ENCODE measurements at places on chromosomes 3 and 15.

GRCh38 chr3:119073258-119074001 lies 38.8 kb upstream of the IGSF11 start:
- no peak for DNase-seq

- no peak for DNase-seq
Observed at GRCh38 chr3:182179631-182180030, 467.9 kb downstream of the SOX2 start.

GRCh38 chr3:42735019-42735418 lies 32.4 kb upstream of the HHATL start:
- DNase-seq: no peak

GRCh38 chr3:1082108-1082507 lies 10.7 kb upstream of the CNTN6 start:
- DNase-seq: peak; percentile 5

- no peak for DNase-seq
Observed at GRCh38 chr3:145857956-145858355, 303.0 kb downstream of the PLOD2 start.

GRCh38 chr3:59866076-59866475 lies 816.3 kb upstream of the CFAP20DC start:
- DNase-seq: no peak

- no peak for DNase-seq
Observed at GRCh38 chr15:37907136-37907535, 27.3 kb upstream of the TMCO5A start.

DNA sequence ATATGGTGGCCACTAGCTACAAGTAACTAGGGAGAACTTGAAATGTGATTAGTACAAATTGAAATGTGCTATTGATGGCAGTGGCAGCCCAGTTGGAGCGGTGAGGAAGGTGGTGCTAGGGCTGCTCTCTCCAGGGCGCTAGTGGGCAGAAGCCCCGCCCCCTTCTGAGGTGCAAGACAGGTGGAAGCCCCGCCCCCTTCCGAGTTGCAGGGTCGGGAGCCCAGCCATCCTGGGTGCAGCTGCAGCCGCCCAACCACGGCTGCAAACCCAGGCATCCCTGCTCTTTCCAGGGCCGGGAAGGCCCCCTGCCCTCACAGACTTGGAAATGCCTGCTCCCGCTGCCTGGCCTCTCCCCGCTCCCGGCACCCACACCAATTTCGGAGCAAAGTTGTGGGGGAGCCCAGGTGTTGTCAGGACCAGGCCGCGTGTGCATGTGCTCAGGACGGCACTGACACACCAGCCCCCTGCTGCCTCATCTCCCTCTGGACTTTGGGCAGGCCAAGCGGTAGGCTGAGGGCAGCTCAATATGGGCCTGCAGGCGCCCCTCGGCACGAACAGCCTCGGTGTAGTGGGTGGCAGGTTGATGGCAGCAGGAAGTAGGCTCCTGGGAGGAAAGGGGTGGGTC lies 10.0 kb downstream of the ATR start:
- DNase-seq: no peak

GRCh38 chr3:177665122-177665808 lies 468.0 kb upstream of the TBL1XR1 start:
- no peak for DNase-seq

GRCh38 chr3:138950006-138950644 lies 3.1 kb downstream of the FOXL2NB start:
- peak; percentile 31 for DNase-seq

DNA sequence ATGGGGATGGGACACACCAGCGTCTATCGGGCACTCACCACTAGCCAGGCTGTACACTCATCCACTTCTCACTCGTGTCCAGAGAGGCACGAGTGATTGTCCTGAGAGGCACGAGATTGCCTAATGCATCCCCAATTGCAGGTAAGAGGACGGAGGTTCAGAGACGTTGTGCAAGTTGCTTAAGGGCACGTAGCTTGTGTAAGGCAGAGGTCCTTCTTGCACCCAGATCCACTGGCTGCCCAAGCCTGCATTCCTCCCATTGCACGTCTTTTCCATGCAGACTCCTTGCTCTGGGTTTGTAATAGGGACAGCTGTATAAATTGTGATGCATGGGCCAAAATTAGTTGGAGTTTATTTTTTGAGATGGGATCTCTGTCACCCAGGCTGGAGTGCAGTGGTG lies 264.3 kb downstream of the PLCL2 start:
- no peak for DNase-seq
